ENCODE measurements at places on chromosomes 5 and 9.

DNA sequence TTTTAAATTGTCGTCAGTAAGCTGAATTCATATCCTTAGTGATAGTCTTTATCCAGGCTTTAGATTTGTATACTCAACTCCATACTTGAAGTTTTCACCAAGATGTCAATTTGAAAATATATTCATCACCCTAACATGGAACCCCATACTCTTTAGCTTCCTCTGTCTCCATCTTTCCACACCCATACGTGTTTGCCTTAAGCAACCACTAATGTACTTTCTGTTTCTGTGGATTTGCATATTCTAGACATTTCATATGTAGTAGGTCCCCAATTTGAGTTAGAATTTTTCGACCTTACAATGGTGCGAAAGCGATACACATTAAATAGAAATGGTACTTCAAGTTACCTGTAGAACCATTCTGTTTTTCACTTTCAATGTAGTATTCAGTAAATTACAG lies 65.2 kb downstream of the NSD1 start:
- no peak for DNase-seq

DNA sequence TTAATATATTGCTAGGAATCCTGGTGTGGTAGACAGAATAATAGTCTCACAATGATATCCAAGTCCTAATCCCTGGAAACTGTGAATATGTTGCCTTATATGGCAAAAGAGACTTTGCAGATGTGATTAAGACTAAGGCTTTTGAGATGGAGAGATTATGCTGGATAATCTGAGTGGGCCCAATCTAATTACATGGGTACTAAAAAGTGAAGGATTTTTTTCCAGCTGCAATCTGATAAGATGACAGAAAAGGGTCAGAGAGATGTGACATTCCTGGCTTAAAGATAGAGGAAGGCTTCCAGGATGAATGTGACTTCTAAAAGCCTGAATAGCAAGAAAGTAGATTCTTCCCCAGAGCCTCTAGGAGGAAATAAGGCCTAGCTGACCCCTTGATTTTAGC lies 80.7 kb upstream of the MPDZ start:
- DNase-seq: no peak

- DNase-seq: no peak
Observed at GRCh38 chr5:9728261-9728660, 98.1 kb upstream of the TAS2R1 start.

DNA sequence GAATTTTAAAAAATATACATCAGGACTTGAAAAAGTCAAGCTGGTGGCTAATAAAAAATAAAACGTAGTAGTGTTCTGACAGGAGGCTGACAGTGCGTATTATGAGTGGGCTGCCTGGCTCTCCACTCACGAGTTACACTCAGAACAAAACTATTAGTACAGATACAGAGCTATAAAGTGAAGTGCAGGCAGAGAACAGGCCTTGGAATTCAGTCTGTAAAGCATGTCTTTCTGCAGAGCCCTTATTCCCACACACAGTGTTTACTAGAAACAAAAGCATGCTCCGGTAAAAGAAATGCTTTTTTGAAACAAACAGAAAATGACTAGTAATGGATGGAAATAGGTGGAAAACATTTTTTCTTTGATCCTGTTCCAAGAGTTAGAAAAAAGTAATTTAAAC lies 334.7 kb downstream of the DIRAS2 start:
- no peak for DNase-seq

DNA sequence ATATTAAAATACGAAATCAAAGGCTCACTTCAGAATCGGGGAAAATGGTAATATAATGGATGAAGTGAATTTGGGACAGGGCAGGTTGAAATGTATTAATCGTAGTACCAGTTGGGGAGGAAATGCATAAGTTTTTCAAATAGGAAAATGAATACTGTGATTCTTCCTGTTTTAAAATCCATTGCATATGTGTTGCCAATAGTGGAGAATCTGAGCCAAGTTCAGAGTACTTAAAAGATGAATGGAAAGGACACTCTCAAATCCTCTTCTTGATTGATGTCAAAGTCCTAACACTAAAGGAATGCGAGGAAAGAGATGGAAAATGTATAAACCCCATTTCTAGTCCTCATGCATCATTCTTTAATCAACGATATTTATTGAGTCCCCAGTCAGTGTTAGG lies 160.9 kb upstream of the CCNG1 start:
- DNase-seq: no peak

DNA sequence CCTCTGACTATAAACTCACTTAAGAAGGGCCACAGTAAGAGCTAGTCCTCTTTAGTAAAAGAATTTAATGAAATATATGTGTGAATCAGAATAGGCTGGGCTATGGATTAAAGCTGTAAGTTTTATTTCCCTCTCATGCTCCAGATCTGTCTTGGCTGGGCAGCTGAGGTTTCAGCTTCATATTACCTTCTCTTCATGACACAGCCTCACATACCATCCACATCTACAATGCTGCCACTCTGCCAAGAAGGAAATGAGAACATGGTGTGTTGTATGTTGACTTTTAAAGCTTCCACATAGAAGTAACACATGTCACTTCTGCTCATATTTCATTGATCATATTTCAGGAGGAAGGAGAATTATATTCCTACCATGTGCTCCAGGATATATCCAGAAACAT lies 776.0 kb upstream of the ACO1 start:
- DNase-seq: no peak

- DNase-seq: no peak
Observed at GRCh38 chr5:167030500-167031120, 1260.8 kb upstream of the WWC1 start.

DNA sequence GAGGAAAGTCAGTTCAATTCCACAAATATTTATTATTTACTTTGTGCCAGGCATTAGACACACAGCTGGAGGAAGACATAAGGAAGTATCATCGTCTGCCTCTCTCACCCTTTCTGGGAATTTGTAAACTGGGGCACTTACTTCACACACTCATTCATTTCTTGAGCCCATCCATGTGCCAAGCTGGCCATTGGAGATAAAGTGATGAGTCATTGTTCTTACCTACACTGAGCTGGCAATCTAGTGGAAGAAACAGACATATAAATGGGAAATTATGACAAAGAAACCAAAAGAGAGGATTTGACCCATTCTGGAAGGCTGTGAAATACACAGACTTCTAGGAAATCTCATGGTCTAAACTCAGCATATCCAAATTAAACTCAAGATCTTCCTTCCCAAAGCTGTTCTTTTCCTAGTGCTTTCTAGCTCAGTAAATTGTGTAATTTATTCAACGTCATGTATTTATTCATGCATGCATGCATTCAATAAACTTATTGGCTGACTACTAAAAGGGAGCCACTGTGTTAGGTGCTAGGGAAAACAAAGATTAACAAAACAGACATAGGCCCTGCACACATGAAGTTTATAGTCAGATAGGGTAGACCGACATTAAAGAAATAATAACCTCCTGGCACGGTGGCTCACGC lies 65.3 kb downstream of the SH3RF2 start:
- no peak for DNase-seq

GRCh38 chr5:142915813-142916424 lies 145.7 kb downstream of the ARHGAP26 start:
- no peak for DNase-seq

DNA sequence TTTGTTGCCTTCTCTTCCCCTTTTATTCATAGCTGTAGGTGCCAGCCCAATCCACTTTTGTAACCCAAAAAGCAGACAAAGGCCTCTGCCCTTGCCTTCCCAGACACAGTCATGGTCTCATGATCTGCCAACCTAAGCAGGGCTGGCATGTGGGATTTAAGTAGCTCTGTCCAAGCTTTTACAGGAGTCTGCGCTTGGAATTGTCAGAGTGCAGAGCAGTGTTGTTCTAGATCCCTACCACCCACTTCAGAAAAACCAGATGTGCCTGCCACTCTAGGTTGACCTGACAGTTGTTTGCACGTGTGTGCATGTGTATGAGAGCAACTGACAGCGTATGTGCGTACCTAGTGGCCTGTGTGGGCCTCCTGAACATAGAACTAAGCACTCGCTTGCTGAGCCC lies 87.8 kb upstream of the SPRY4 start:
- DNase-seq: no peak

DNA sequence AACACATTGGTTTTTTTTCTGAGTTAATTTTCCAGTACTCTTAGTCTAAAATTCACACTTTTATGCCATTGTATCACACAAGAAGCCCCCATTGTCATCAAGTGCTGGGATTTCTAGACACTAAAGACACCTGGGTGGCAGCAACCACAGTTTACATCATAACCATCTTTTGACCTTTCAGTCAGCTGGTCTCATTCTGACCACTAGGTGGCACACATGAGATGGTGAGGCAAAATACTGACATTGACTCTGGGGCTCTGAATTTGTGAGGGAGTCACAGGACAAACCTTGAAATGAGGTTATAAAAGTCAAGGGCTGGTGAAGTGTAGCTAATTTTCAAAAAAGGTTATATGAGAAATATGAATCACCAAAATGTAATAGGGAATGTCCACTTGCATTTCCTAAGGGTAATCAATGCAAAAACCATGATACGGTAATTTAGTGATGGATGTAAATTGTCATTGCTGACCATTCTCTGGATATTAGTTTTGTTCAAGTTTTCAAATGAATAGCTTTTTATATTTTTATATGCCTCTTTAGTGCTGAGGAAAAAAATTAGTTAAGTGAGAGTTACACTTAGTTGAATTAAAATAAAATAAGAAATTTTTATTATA lies 229.4 kb downstream of the DMAC1 start:
- DNase-seq: peak; percentile 56

DNA sequence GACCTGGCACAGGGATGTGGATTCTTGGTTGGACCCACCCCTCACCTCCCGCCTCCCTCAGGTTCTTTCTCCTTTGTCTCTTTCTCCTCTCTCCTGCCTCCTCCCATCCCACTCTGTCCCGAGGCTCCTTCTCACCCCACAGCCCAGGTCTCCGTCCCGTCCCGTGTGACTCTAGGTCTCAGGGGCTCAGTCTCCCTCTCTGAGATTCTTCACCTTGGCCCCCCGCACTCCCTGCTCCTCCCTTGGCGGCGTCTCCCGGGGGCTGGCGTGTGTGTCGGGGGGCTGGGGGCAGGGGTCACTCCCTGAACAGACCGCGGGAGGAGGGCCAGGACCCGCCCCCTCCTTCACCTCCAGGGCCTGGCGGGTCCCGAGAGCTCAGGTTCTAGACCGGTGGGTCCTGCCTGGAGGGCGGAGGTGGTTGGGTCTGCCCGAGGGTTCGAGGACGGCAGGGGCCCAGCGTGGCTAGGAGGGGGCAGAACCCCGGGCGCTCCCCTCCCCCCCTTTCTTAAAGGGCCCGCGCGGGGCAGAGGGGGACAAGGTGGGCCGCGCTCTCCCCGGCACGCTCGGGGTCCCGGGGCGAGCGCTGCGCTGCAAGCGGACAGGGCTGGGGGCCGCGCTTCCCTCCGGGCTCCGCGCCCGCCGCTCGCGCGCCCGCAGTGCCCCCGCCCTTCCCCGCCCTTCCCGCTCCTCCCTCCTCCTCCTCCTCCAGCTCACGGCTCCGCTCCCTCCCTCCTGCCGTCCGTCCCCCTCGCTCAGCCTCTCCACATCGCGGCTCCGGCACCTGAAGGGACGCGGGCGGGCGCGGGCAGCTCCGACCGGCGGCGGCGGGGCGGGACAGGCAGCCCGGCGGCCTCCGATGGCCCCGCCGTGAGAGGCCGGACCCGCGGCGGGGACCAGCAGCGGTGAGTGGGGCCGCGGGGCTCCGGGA lies at the start of gene PSD2:
Gene PSD2 (plus strand): TSS at position 735 of the 928 bp plus-strand sequence. CDS start 13,633 bp downstream, outside the sequence.
- no peak for DNase-seq

DNA sequence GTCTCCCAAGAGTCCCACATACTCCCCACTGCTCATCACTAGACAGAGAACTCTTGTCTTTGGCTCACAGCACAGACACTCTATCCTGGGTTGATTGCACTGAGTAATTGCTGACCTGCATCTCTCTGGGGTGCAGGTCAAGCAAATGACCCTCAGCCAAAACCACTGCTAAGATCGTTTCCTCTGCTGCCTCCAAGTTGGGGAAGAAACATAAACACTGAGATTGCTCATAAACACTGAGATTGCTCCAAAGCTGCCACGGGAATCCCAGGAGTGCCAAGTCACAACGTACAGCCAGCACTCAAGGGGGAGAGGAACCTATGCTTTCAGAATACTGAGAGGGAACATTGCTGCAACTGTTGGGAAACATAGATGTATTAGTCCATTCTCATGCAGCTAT lies 1402.1 kb upstream of the ACO1 start:
- no peak for DNase-seq

DNA sequence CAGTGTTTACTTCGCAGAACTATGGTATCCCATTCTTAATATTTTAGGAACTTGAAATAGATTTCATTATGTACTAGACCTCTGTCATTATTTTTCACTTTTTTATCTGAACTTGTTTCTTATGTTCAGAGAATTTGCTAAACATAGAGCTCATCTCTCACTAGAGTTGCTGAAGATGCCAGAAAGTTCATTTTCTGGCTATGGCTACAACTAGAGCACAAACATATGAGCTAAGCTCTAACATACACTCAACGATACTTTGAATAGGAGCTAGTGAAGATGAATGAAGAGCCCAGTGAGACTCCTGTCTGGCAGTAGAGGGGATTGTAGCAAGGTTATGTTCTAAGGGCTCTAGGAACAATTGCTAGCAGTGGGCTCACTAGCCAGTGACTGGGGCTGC lies 582.2 kb downstream of the KIF4B start:
- no peak for DNase-seq

DNA sequence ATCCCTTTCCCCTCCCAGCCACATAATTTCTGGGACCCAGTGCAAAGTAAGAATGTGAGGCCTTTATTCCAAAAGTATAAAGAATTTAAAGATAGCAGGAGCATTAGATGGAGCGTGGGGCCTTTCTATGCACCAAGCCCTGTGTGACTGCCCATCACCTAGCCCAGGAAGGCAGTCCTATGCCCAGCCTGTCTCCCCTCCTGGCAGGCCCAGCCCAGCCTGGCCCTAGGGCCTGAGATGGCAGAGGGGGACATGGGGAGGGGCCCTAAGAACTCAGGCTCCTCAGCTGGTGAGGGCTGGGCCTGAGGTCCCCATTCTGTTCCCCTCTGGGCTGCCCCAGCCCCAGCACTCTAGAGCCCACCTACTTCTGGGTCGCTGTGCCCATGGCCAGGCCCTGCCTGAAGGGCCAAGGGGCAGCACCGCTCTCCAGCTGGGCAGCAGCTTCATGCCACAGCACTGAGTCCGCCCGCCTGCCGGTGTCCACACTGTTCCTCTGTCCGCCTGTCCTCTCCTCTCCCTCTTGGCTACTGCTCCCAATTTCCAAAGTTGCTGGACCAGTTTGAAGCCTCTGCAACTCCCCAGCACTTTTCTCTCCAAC lies 995 bp upstream of the SLC23A1 start:
- no peak for DNase-seq

GRCh38 chr5:1743769-1744085 lies 55.9 kb downstream of the MRPL36 start:
- no peak for DNase-seq

DNA sequence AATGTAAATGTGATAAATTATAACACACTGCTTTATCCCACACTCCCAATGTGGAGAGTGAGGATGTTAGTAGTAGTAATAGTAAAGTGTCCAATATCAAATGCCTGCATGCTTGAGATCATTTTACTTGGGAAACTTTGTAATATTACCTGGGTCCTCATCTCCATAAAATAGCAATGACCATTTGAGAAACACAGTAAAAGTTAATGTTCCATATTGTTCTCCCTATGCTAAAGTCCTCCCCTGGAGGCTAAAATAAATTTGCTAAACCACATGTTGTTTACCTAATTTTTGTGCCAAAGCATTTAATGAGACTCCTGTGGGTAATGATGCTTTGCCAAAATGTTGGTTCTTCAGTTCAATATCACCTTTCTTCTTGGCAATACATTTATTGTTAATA lies 291.2 kb downstream of the CDH10 start:
- DNase-seq: no peak

All from immature natural killer cell (primary cell).